DMS79 treated with DMSO at 0.1 percent for 48 hours (cell line): ENCODE measurements at places on chromosomes 6 and 20.

GRCh38 chr20:40497899-40498691 lies 190.9 kb downstream of the MAFB start:
- no peak for DNase-seq

- DNase-seq = peak; percentile 83
Observed at GRCh38 chr20:63519668-63520503, 679 bp upstream of the PPDPF start.

DNA sequence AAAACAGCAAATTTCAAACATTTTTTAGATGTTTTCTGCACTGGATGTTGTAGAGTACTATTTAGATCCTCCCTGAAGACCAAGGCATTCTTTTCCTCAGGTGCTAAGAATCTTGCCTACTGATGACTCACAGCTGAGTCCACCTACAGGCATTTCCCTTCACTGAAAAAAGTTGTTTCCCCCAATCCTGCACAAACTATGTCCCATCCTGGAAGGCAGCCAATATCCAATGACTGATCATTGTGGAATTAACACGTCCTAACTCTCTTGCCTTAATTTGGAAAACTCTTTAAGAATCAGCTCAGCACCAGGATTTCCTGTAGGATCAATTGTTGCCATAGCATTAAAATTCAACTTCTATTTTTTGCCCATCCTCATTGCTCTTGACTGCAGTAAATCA lies 268.4 kb upstream of the IRAK1BP1 start:
- no peak for DNase-seq

GRCh38 chr20:59835448-59836395 lies 97.7 kb downstream of the SYCP2 start:
- peak; percentile 90 for DNase-seq

- DNase-seq = no peak
Observed at GRCh38 chr6:53055873-53056272, 9.3 kb upstream of the FBXO9 start.

DNA sequence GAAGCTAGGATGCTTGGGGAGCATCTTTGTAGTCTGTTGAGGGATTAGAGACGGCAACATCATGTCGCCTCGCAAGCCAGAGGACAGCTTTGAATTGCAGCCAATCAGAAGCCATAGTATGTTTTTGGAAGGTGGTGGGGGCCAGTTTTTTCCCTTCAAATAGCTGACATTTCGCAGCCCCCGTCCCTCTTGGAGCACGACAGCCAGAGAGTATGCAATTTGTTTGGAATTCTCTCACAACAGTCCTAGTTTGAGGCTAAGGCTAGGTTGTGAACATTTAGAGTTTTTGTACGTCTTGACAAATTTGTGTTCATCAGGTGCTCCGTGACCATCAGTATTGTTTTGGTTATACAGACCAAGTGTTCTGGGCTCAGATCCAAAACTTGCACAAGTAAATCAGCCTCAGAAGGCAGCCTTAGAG lies 83.3 kb downstream of the PLCB1 start:
- peak; percentile 14 for DNase-seq

GRCh38 chr6:108556866-108557493 lies 3.7 kb upstream of the FOXO3 start:
- peak; percentile 3 for DNase-seq

GRCh38 chr20:38245753-38246152 lies 14.8 kb downstream of the KIAA1755 start:
- no peak for DNase-seq

DNA sequence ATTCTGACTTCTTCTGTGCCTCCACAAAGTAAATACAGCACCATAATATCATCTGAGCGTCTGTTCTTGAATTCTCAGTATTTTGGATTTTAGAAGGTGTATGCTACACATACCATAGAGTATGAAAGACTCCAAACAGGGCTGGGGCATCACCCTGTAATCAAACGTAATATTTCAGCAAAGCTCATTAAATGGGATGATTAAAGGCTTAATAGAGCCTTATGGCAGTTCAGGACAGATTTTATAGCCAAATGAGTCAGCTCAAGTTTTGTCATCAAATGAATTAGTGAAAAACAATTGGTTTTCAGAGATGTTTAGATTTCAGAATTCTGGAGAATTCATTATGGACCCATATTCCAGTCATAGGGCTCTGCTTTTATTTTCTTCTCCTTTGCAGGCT lies 68.9 kb downstream of the TULP4 start:
- DNase-seq = no peak

DNA sequence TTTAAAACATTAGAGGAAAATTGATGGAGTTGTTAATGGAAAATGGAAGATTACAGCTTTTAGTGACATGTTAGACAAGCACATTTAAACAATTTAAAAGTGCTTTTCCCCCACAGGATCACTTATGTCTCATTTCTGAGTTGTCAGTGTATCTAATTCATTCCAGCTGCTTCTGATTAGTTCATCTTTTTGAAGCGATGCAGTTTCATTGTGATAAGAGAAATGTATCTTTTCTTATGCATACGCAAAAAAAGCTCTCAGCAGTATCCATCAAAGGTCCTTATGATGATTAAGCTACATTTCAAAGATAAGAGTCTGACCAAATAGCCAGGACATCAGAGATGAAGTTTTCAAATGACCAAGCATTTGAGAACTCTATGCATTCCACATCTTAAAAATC lies 572.6 kb upstream of the SYNCRIP start:
- DNase-seq = no peak
